NCI-H774 (cell line): ENCODE measurements at places on chromosomes 1 and 21.

- DNase-seq: no peak
Observed at GRCh38 chr21:45790427-45790826, 146.9 kb downstream of the PCBP3 start.

GRCh38 chr1:157734321-157734720 lies 33.8 kb upstream of the FCRL3 start:
- DNase-seq: no peak

- no peak for DNase-seq
Observed at GRCh38 chr1:8985915-8986813, 40.1 kb downstream of the SLC2A7 start.

DNA sequence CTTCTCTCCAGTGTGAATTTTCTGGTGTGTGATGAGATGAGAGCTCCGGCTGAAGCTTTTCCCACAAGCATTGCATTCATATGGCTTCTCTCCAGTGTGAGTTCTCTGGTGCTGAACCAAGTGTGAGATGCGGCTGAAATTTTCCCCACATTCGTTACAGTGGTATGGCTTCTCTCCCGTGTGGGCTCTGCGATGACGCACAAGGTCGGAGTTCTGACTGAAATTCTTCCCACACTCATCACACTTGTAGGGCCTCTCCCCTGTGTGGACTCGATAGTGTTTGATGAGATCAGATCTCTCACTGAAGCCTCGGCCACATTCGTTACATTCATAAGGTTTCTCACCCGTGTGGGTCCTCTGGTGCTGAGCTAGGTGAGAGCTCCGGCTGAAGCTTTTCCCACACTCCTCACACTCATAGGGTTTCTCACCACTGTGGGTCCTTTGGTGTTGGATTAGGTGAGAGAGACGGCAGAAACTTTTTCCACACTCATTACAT lies 7.4 kb downstream of the ZNF436 start:
- no peak for DNase-seq

GRCh38 chr1:179081687-179082332 lies at the start of gene TOR3A:
Gene TOR3A, plus strand, starts transcription at chr1:179082070. Its CDS starts 59 bp downstream, at chr1:179082129.
- peak; percentile 88 for DNase-seq

DNA sequence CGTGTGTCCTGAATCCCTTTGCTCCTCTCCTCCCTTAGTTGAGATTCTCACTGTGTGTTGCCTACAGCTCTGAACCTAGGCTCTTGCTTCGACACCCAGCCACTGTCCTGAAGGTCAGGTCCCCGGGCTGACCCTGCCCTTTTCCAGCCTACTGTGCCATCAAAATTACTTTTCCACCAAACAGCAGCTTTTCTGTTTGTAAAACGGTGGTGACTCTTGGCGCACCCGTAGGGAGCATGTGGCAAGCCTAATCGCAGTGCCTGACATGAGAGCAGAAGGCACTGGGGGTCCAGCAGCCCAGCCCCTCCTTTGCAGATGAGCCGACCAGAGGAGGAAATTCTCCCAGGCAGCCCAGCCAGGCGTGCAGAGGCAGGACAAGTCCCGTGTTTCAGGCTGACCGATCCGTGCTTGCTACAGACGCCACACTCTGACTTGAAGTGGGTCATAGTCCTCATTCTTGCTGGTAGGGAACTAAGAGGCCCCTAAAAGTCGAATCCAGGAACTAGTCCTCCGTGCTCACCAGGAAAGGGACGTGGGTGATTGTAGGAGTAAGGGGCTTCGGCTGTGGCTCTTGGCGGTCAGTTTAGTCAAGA lies 6.8 kb downstream of the GPR137B start:
- no peak for DNase-seq

DNA sequence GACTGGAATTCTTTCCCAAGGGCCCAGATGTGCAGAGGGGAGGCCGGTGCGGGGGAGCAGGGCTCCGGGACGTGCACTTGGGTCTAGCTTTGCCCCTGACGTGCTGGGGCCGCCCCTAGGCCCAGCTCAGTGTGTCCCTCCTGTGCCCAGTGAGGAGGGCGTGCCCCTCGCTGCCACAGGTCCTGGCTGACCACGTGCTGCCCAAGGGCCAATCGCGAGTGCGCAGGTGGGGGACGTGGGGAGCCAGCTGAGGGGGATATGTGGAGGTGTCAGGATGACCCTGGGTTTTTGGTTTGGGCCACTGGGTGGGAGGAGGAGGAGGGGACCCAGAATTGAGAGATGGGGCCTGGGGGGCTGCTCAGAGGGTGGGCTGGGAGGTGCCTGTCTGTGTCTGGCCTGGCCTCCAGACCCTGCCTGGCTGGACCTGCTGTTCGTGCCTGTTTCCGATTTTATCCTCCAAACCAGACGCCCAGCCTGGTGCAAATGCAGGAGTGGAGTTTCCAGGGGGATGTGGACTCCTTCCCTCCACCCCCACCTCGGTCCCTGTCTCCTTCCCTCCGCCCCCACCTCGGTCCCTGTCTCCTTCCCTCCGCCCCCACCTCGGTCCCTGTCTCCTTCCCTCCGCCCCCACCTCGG lies 6.1 kb upstream of the RNF223 start:
- peak; percentile 17 for DNase-seq

GRCh38 chr1:119794876-119795240 lies 16.4 kb downstream of the REG4 start:
- DNase-seq: no peak

- no peak for DNase-seq
Observed at GRCh38 chr1:44780583-44781121, 5.3 kb downstream of the RPS8 start.

- no peak for DNase-seq
Observed at GRCh38 chr1:109821831-109822745, 58.4 kb upstream of the EPS8L3 start.

GRCh38 chr1:183069562-183070216 lies 46.5 kb downstream of the LAMC1 start:
- DNase-seq: peak; percentile 57

DNA sequence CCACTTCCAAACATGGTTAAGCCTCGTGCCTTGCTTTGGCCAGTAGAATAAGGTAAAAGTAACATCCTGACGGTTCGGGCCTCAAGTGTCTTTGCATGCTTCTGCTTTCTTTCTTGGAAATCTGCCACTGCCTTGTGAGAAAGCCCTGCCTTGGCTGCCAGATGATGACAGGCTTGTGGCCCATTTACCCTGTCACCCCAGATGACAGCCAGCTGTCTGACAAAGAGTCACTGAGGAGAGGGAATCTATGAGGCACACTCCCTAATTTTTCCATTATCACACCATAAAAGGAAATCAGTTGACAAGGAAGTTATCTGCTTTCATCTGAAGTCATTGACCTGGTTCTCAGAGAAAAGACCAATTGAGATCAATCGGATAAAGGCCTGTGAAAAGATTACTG lies 199.8 kb downstream of the USH2A start:
- no peak for DNase-seq

DNA sequence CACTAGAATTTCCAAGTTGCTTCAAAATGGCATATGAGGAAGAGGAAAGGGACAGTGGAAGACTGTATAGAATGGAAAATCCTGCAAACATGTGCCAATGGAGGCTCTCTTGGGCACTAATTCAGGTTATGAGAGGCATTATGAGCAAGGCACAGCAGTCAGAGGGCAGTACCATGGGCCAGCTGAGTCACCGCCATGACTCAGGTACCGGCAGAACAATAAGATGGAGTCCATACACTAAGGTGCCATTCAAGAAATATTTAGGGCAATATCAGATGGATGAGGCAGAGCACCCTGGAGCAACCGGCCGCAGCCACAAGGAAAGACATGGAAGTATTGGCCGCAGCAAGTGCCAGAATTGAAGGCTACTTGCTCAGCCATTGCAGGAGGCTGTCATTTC lies 25.6 kb upstream of the VAV3 start:
- DNase-seq: no peak

DNA sequence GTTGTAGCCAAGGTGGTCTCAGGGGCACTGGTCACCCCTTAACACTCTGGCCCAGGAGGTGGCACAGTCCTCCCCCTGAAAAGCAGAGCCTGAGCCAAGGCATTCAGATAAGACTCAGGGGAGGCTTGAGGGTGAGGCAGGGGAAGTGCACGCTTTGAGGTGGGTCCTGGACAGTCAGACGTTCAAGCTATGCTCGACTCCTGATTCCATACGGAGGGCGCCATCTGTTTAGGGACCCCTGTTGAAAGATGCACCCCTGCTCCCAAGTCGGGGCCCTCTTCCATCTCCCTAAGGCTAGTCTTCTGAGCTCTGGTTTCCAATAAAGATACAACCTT lies 12.9 kb upstream of the CHI3L1 start:
- no peak for DNase-seq

DNA sequence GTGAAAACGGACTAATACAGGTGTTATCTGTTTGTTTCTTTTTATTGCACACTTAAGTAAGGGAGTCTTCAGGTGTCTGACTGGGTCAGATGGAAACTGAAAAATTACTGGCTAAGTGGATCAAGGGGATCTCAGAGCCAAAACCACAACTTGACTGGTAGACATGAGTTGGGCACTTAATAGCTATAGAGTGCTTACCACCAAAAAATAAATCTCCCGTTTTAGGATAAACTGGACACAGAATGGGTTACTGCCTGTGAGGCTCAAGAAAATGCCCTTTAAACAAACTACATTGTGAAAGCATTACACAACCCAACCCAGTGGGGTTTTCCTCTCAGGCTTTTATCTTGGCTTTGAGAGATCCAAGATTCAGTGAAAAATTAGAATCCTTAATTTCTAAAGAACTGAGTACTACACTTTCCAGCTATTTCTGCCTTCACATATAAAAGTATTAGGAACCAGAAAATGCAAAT lies 134.0 kb upstream of the LYPLAL1 start:
- DNase-seq: no peak

GRCh38 chr1:206723805-206724472 lies 39.2 kb downstream of the MAPKAPK2 start:
- no peak for DNase-seq

- DNase-seq: no peak
Observed at GRCh38 chr1:235275223-235275622, 52.8 kb downstream of the ARID4B start.

- DNase-seq: no peak
Observed at GRCh38 chr1:40301066-40301465, 16.0 kb downstream of the COL9A2 start.

DNA sequence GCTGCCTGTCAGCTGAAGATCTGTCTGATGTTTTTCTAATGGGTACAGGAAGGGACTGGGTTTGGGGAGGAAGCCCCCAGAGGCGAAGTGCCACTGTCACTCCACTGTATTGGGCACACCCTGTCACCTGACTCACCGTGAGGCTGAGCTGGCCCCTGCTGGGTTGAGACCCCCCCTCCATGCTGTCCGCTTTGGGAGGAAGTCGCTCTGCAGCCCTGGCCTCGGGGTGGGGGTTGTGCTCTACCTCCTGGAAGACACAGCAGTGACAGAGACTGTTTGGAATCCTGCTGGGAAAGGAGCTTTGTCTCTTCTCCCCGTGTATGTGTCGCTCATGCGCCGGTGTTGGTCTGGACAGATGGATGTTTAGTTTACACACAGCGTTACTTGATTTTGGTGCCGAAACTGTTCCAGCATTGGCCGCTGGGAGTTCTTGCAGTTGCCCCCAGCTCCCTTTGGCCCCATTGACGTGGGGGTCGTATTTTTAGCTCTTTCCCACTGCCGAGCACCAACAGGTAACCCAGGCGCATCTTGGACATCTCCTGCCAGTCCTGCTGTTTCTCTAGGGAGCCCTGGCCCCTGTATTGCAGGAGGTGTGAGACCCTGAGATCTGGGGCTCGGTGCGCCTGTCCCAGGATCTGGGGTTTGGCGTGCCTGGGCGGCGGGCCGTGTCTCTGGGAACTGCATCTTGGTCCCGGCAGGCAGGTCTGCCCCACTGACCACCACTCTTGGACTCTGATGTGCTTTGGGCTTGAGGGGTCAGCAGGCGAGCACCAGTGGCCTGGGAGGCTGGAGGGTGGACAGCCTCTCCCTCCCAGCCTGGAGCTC lies 30.3 kb downstream of the SLX9 start:
- DNase-seq: no peak
